ENCODE measurements at places on chromosomes 3 and 15. TPM values are rescaled to one million over a fixed set of nuclear protein-coding genes. Genes with fewer than 3 reads are reported as not detected.
A peak's percentile ranks its signal among the peaks of the same experiment; 100 is the strongest.

The TMEM207 gene
- total RNA-seq: 0.49 TPM

DNA sequence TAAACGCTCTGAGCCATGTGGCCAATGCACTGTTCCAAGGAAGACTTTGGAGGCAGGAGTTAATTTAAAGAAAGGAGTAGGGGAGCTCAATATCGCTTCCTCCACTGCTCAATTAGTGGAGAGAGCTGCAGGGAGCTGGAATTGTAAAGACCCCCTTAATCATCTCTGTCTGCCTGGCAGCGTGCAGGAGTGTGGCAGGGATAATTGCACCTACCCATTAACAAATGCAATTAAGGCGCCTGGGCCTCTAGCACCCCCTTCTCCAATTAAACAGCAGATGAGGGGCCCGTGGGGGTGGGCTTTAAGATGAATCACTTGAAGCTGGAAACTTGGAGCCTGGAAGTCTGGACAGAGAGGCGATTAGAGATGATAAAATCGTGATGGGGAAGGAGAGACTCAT lies 61.7 kb upstream of the GLCE start:
- no peak for ATAC-seq

DNA sequence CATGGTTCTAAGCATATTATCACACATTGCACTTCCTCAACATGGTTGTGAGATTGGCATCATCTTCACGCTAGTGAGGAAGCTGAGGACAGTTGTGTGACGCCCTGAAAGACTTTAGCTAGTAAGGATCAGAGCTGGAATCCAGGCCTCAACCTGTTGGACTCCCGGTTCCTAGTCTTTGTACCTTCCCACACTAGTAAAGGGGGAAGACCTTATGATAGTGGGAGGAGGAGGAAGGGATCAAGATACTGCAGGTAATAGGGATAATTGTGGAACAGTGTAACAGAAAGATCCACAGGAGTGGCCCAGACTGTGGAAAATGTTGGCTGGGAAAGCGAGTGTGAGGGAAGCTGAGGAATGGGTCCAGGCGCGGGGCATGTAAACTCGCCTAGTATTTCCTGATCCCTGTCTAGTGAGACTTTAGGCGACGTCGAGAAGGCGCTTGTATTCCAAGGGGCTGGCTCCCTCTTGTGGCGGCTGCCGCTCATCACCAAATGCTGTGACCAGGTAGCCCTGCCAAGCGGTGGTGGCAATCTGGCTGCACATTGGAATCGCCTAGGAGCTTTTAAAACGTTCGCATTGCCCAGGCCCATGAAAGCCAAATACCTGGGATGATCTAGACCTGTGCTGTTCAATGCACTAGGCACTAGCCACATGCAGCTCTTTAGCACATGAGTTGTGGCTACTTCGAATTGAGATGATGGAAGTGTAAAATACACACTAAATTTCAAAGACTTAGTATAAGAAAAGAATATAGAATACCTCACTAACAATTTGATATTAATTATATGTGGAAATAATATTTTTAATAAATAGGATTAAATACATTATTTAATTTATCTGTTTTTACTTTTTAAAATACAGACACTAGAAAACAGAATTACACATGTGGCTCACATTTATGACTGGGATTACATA lies 38.8 kb upstream of the CLDN18 start:
- peak; percentile 87 for ATAC-seq

GRCh38 chr3:88334187-88334868 lies 184.6 kb downstream of the C3orf38 start:
- no peak for ATAC-seq

- no peak for ATAC-seq
Observed at GRCh38 chr3:168250415-168250861, 154.7 kb upstream of the GOLIM4 start.

DNA sequence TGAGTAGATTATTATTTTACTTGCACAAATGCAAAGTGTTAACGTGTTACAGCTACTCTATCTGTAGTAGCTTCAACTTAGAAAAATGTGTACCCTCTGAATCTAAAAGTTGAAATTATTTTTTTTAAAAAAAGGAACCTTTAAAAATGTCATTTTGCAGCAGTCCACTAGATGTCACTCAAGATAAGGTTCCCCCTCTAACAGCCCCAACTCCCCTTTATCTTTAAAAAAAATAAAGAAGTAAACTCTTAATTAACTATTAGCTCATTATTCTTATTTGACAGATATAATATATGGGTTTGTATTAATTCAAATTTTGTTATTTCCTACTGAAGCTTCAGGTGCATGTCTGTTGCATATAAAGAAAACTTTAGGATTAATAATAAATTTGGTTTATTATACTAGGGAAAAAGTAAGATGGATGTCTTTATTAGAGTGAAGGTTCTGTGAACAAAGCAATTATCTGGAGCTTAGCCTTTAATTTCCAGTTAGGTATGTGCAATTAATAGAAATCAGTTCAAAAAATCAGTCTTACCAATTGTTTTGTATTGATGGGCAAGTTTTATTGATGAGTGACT lies 288.5 kb downstream of the VGLL3 start:
- ATAC-seq: no peak

The TRPC1 gene
- 24.2 TPM for total RNA-seq

DNA sequence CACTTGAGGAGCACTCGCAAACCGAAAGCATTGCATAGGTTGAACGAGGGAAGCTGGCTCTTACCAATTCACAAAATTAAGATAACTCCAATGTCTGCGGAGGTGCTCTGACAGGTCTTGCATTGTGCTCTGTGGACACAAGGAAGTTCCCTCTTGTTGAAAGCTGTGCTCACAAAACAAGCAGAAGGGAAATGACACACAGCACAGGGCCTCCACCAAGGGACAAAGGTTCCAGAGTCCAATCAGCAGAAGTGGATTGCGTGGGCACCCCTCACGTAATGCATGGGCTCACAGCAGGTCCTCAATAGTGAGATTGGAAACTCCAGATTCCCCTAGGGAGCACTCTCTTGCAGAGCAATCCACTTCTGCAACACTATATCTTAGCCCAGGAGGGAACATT lies 89.9 kb downstream of the ATP10A start:
- no peak for ATAC-seq

DNA sequence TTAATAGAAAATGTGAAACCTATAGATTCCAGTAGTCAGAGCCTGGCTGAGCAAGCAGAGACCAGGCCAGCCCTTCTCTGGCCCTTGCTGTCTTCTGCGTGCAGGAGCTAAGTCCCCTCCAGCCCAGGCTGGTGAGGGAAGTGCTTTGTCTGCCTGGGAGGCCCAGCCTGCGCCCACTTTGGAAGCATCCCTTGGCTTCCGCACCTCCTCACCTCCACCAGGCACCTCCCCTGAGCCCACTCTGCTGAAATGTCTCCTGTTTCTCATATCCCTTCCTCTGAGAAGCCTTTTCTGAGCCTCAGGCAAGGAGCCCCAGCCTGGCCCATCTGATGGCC lies 45.3 kb downstream of the ALDH1L1 start:
- no peak for ATAC-seq

GRCh38 chr3:48650723-48651122 lies 12.0 kb downstream of the CELSR3 start:
- no peak for ATAC-seq

- no peak for ATAC-seq
Observed at GRCh38 chr3:13787533-13788132, 92.2 kb downstream of the WNT7A start.

The LNP1 gene
- total RNA-seq: 12.5 TPM

- ATAC-seq: no peak
Observed at GRCh38 chr15:40106203-40107161, 2.2 kb downstream of the BMF start.

- ATAC-seq: no peak
Observed at GRCh38 chr3:119677641-119677934, 382 bp upstream of the COX17 start.

DNA sequence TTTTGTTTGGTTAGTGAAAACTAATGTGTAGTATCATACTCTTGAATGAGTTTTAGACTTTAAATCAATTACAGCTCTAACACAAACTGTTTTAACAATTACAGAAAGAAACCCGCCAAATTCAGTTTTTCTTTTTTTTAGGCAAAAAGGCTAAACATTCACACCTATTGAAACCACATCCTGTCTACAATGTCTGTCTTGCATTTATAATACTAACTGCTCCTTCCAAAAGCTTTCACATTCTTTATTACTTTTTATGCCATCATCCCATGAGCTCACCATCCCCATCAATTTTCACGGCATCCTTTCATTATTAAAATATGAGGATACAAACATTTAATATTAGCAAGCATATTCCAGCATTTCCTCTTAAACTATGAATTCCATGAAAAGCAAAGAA lies 593.3 kb downstream of the FOXP1 start:
- ATAC-seq: no peak

DNA sequence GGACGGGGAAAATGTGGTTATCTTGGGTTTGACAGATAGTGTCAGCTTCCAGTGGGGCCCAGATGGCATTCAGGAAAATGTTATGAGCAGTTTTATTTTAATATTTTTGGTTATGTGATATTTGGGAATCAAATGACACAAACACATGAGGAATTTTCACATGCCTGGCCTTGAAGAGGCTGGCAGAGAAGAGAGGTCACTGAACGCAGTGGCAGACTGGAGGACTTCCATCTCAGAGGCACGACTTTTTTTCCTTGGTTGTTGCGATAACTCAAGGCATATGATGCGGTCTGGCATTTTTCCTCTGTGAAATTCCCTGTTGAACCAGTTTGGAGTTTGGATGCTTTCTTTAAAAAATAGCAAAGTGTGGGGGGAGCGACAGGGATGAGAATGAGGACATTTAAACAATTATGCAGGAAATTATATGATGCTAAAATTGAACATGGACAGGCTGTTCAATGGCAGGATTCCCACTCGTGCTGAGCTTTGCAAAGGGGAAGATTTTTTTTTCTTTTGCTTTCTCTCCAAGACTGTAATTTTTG lies 36.9 kb upstream of the ARPP21 start:
- no peak for ATAC-seq

The TIGIT gene
- 0.59 TPM for total RNA-seq

- no peak for ATAC-seq
Observed at GRCh38 chr15:72873379-72874233, 90.0 kb upstream of the ADPGK start.

DNA sequence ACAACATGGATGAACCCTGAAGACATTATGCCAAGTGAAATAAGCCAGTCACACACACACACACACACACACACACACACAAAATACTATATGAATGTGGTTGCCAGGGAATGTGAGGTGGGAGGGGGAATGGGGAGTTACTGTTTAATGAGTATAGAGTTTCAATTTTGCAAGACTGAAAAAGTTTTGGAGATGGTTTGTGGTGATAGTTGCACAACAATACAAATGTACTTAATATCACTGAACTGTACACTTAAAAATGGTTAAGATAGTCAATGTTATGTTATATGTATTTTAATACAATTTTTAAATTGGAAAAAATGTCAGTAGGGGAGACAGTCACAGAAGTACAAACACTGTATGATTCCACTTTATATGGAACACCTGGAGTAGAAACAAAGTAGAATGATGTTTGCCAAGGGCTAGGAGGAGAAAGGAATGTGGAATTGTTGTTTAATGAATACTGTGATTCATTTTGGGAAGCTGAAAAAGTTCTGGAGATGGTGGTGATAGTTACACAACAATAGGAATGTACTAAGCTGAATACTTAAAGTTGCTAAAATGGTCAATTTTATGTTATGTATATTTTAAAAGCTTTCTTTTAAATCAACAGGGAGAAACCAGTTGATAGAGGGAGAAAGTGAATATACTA lies 76.6 kb downstream of the RPL39L start:
- no peak for ATAC-seq

DNA sequence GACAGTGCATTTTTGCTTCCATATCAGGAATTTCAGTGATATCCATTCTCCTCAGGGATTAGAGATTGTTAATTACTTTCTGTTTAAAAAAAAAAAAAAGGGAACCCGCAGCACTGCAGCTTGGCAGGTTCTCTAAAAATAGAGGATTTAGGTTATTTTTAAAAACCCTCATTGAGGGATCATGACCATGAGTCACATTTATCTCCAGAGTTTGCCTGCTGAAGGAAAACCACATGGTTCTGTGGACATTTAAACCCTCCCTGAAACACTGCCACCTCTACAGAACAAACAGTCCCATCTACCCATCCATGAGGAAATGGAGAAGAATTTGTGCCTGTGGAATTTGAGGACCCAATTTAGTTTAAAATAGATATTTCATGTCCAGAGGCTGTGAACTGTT lies 66.2 kb upstream of the UBE2E1 start:
- peak; percentile 80 for ATAC-seq

All from motor neuron (in vitro differentiated cells).